Activated CD8-positive, alpha-beta memory T cell treated with anti-CD3 and anti-CD28 coated beads, Interleukin-2, amount 10 ng/mL, durations not matched to agents 7 days and 5 days (primary cell): ENCODE measurements at places on chromosomes 5 and 9.

DNA sequence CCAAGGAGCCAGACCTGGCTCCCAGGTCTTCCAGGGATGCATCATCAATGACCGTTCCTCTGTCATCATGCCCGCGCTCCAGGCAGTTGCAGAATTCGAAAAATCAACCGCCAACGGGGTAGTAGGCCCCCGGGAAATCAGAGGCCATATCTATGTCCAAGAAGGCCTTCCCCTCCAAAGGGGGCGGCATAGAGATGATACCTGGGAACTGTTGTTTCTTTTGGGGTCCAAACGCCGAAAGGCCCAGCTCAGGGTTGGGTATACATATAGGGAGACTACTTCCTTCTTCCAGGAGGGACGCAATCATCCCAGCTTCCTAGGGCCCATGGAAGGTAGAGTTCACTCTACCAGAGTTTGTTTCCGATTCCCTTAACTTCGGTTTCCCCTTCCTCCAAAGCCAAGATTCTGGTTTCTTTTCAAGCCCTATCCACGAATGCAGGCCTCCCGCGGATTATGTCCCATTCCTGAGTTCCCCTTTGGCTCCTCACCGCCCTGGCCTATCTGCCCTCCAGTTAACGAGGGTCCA lies 754 bp downstream of the DCAF12 start:
- peak; percentile 42 for DNase-seq

- DNase-seq = no peak
These were observed 484 bp downstream of the GFM2 start for GRCh38 chr5:74766418-74766848.

- DNase-seq = no peak
These were observed 69.0 kb upstream of the HRH2 start for GRCh38 chr5:175588709-175589429.

GRCh38 chr5:31537851-31538250 lies 5.8 kb downstream of the C5orf22 start:
- DNase-seq = no peak

GRCh38 chr5:102901424-102902134 lies 146.5 kb downstream of the PAM start:
- DNase-seq = no peak

GRCh38 chr9:75130621-75131230 lies 42.4 kb downstream of the OSTF1 start:
- no peak for DNase-seq

DNA sequence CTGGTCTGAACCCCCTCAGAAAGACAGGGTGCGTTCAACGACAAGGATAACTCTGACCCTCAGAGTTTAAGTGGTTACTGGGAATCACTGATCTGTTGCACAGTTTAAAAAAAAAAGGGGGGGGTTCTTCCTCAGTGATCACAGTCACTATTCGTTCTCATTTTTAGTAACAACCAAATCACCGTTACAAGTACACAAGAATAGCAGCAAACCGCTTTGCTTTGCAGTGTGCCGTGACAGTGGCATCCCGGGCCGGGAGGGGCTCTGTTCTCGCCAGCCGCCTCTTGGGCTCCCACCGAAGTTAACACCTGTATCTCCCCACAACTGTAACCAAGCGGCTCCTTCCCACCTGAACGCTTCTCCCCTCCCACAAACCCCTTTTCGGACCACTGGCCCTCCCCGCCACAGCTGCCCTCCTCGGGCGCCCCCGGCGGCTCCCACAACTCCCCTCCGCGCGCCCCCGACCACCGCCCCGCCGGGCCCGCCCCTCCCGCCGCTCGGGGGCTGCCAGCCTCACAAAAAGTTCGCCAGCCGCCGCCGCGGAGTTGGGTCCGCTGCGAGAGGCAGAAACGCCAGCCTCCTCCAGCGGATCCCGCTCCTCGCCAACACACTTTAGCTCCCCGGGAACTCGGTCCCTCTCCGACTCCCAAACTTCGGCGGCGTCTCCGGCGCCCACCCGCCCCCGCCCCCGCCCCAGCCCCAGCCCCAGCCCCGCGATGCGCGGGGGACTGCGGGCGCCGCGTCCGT lies 1.2 kb downstream of the SSBP2 start:
- peak; percentile 74 for DNase-seq

GRCh38 chr9:116555119-116555518 lies 132.0 kb upstream of the TRIM32 start:
- DNase-seq = no peak

- DNase-seq = no peak
These were observed 8.3 kb downstream of the FABP6 start for GRCh38 chr5:160237571-160238093.

- no peak for DNase-seq
These were observed 131.2 kb upstream of the IQGAP2 start for GRCh38 chr5:76271836-76272235.

- no peak for DNase-seq
These were observed 245.6 kb downstream of the LURAP1L start for GRCh38 chr9:13020146-13021040.

GRCh38 chr9:97706246-97706645 lies 9.1 kb upstream of the XPA start:
- DNase-seq = no peak

DNA sequence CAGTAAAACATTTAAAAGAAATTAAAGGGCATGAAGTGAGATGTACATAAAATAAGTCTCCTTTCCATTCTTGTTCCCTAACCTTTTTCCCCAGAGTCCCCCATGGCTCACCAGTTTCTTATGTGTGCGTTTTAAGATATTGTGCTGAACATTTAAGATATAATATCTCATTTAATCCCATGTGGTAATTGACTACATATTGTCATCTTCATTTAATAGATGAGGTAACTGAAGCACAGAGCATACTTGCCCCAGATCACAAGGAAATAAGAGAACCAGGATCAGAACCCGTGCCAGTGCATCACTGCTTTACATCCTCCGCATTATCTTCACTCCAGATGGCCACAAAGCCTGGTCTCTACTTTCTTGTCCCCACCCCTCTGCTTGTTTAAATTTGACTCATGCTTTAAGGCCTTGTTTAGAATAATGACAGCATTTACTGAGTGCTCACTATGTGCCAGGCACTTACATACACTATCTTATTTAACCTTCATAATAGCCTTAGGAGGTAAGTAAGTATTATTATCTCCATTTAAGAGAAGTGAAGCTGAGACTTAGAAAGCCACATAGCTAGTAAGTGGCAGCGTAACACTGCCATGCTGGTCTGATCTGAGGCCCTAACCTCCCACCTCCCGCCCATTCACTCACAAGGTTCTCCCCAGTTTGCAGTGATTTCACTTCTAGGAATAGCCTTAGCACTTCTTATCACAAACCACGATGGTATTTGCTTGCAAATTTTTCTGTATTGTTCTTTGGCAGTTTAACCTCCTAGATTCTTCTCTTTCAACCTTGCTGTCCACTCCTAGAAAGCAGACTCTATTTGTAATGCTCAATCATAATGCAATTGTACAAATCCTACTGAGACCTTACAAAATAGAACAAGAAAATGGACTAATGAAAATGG lies 78.4 kb upstream of the IL6ST start:
- DNase-seq = no peak

DNA sequence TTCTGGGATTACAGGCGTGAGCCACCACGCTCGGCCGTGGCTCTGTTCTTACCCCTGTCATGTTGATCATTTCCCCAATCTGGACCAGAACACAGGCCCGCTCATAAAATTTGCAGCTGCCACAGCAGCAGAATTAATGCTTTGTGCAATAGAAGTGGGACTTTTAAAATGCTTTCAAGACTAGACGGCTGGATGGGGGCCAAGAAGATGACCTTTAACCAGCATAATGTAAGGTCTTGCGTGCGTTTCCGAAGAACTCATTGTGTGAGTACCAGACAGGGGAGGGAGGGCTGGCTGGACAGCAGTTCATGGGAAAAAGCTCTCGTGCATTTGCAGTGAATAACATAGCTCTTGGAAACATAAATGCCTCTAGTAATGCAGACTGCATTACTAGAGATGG lies 3.5 kb upstream of the WDR38 start:
- no peak for DNase-seq

- DNase-seq = no peak
These were observed 56.0 kb downstream of the TRIP13 start for GRCh38 chr5:948472-949274.

- no peak for DNase-seq
These were observed 43.9 kb downstream of the BNIP1 start for GRCh38 chr5:173188280-173188679.

GRCh38 chr5:59126708-59127573 lies 544.1 kb downstream of the RAB3C start:
- DNase-seq = no peak

GRCh38 chr9:129750013-129750638 lies 2.7 kb downstream of the PTGES start:
- DNase-seq = no peak

GRCh38 chr9:33329979-33330378 lies 39.7 kb downstream of the NFX1 start:
- no peak for DNase-seq

DNA sequence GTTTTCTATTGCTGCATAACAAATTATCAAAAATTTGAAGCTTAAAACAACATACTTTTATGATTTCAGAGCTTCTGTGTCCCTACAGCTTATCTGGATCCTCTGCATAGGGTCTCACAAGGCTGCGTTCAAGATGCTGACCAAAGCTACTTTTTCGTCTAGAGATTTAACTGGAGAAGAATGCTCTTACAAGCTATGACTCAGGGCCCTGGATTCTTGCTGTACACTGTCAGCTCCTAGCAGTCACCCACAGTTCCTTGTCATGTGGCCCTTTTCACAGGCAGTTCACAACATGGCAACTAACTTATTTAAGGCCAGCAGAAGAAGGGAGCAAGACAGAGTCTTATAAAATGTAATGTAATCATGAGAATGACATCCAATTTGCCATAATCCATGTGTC lies 70.8 kb upstream of the FAM174A start:
- no peak for DNase-seq

DNA sequence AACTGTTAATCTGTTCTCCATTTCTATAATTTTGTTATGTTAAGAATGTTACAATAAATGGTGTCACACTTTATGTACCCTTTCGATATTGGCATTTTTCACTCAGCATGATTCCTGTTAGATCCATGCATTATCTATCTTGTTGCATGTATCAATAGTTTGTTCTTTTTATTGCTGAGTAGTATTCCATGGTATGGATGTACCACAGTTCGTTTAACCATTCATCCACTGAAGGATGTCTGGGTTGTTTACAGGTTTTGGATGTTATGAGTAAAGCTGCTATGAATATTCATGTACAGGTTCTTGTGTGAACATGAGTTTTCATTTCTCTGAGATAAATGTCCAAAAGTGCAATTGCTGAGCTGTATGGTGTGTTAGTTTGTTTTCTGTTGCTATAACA lies 26.3 kb upstream of the CCDC112 start:
- no peak for DNase-seq

- DNase-seq = no peak
These were observed 16.7 kb downstream of the CEP78 start for GRCh38 chr9:78252616-78253015.

DNA sequence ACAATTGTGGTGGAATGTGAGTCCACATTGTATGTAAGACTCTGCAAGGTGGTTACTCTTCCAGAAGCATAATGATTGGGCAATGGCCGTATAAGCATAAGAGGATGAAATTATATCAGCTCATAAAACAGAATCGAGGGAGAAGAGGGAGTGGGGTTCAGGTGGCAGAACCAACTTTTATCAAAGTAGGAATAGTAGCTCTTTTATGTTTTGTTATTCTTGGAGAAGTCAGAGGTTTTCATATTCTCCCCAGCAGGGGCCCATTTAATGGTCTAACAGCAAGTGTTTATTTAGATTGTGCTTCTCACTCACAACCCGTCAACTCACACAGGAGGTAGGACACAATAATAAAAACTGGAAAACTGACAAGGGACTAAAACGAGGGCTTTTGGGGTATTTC lies 291.3 kb upstream of the CD180 start:
- DNase-seq = no peak

DNA sequence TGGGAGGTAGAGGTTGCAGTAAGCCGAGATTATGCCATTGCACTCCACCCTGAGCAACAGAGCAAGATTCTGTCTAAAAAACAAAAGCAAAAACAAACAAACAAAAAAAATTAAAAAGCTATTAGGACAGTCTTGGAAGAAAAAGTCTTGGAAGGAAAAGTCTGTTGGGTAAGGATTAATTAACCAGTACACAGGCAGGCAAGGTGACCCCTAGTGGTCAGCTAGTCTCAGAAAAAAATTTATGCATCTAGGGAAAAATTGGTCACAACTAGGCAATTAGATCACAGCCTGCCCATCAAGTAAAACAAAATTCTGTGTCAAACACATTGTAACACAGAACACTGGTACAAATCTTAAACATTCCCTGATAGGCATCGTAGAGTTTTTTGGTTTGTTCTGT lies 6.7 kb upstream of the ANKRD18B start:
- DNase-seq = no peak

- DNase-seq = no peak
These were observed 62.4 kb upstream of the TAS2R1 start for GRCh38 chr5:9692576-9692975.

GRCh38 chr5:167229751-167230150 lies 1061.7 kb upstream of the WWC1 start:
- DNase-seq = no peak

DNA sequence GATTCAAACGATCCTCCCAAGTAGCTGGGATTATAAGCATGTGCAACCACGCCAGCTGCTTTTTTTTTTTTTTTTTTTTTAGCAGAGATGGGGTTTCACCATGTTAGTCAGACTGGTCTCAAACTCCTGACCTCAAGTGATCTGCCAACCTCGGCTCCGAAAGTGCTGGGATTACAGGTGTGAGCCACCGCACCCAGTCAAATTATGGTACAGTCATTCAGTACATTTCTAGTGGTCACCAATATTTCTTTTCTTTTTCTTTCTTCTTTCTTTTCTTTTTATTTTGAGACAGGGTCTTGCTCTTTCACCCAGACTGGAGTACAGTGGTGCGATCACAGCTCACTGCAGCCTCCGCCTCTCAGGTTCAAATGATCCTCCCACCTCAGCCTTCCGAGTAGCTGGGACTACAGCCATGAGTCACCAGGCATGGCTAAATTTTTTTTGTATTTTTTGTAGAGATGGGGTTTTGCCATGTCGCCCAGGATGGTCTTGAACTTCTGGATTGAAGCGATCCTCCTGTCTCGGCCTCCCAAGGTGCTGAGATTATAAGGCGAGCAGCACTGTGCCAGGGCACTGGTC lies 25.4 kb upstream of the DCP2 start:
- DNase-seq = peak; percentile 80

- no peak for DNase-seq
These were observed 188.2 kb downstream of the CCDC171 start for GRCh38 chr9:15741015-15741414.

GRCh38 chr9:94996641-94997040 lies 270.1 kb downstream of the AOPEP start:
- no peak for DNase-seq

DNA sequence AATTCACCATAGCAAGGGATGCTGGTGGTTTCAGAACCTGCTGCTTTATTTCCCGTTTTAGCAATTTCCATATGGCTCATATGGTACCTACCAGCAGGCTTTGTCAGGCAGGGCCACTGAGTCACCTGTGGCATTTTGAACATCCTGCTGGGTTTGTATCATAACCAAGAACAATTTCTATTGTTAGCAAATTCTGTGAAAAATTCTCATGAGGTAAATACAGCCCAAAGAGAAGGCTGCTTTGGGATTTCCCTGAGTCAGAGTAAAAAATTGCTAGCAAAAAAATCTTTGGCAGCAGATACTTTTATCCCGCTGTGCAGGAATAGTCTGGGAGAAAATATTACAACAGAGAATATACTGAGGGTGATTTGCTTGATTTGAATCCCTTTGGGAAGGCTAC lies 52.7 kb downstream of the PRR16 start:
- DNase-seq = no peak
